HepG2 (cell line): ENCODE measurements at places on chromosomes 16 and 17. TPM values are rescaled to one million over a fixed set of nuclear protein-coding genes. Genes with fewer than 3 reads are reported as not detected.

GRCh38 chr16:11596572-11597226 is 10.0 kb upstream of the LITAF start:
- no peak overlapping the region for H3K4me3 ChIP-seq
- H3K27me3 ChIP-seq: peaks cover 52% of the 10 kb centered on the region
- H3K36me3 ChIP-seq: no peaks in the 10 kb centered on the region
- H3K4me1 ChIP-seq: peaks cover 63% of the 10 kb centered on the region

DNA sequence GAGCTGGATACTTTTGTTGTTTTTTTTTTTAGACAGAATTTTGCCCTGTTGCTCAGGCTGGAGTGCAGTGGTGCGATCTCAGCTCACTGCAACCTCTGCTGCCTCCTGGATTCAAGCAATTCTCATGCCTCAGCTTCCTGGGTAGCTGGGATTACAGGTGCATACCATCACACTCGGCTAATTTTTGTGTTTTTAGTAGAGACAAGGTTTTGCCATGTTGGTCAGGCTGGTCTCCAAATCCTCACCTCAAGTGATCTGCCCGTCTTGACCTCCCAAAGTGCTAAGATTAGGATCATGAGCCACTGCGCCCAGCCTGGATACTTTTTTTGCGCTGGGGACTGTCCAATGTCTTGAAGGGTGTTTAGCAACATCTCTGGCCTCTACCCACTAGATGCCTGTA is 32.6 kb upstream of the XYLT1 start:
- H3K36me3 ChIP-seq: no peaks in the 10 kb centered on the region
- H3K4me3 ChIP-seq: no peak overlapping the region
- H3K27me3 ChIP-seq: peaks cover 4% of the 10 kb centered on the region; the same call in 1 of the 3 replicates
- no peak for DNase-seq
- H3K27ac ChIP-seq: no peak overlapping the region
- H3K4me1 ChIP-seq: no peaks in the 10 kb centered on the region

DNA sequence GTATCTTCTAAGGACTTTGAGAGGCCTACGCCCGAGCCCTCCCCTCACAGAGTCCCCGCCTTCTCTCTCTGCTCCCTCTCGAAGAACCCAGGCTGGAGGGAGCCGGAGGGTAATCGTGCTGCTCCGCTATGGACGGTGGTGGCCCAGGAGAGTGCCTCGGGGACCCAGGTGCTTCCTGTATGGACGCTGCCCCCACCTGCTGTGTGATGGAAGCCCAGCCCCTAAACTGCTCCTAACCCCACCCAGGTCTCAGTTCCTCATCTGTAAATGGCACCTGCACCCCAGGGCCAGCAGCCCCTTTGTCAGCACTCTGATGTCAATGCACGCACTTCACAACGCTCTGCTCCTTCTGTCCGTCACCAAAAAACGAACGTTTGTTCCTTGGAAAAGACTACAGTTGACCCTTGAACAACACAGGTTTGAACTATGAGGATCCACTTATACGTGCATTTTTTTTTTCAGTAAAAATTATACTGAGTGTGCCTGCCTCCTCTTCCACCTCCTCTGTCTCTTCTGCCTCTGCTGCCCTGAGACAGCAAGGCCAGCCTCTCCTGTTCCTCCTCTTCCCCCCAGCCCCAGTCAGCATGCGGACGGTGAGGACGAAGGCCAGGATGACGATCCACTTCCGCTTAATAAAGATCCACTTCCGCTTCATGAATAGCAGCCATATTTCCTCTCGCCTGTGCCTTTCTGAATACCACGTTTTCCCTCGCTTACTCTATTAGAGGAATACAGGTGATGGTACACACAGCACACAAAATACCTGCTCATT is 118.3 kb downstream of the BANP start:
- H3K36me3 ChIP-seq: peaks cover 35% of the 10 kb centered on the region; the same call in 2 of the 3 replicates
- no peaks in the 10 kb centered on the region for H3K4me1 ChIP-seq
- no peak for DNase-seq
- H3K4me3 ChIP-seq: no peak overlapping the region

The HOXB8 gene
- total RNA-seq: not detected in 2 replicates

DNA sequence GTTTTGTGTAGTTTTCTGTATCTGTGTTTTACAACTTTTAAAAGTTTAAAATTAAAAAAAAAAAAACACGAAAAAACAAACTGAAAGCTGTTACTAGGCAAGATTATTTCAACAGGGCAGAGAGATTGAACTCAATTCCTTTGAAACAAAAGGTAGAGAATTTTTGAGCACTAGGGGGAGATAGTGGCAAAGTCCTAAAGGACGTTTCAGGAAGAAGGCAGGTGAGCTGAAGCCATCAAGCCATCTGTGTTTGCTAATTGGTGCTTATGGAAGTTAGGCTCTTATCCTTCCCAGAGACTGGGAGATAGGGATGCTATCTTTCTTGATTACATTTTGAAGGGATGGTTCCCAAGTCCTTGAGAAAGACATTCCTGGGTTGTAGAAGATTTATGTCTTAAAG is 70.6 kb upstream of the CLEC3A start:
- DNase-seq: peak; percentile 50
- no peak overlapping the region for H3K27ac ChIP-seq
- no peaks in the 10 kb centered on the region for H3K36me3 ChIP-seq
- no peak overlapping the region for H3K4me3 ChIP-seq

DNA sequence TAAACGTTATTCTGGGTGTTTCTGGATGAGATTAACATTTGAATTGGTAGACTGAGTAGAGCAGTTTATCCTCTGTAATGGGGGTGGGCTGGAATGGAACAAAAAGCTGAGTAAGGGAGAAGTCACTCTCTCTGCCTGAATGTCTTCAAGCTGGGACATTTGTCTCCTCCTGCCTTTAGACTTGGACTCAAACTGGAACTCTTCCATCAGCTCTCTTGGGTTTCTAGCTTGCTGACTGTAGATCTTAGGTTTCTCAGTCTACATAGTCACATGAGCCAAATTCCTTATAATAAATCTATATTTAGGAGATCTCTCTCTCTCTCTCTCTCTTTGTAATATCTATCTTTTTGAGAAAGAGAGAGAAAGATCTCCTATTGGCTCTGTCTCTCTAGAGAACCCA is 553.3 kb upstream of the CDH11 start:
- no peaks in the 10 kb centered on the region for H3K4me1 ChIP-seq
- no peaks in the 10 kb centered on the region for H3K36me3 ChIP-seq
- no peaks in the 10 kb centered on the region for H3K27me3 ChIP-seq
- H3K4me3 ChIP-seq: no peak overlapping the region
- no peak overlapping the region for H3K27ac ChIP-seq

The PITPNM3 gene
- 0.13 and 0.28 TPM in 2 replicates for total RNA-seq

GRCh38 chr16:77590707-77591106 is 131.6 kb upstream of the NUDT7 start:
- no peaks in the 10 kb centered on the region for H3K36me3 ChIP-seq
- no peak overlapping the region for H3K27ac ChIP-seq
- no peak overlapping the region for H3K4me3 ChIP-seq

The EFNB3 gene
- 0.07 TPM in 1 of 2 replicates, not detected in the other for total RNA-seq

The HID1 gene
- 1.7 and 2.1 TPM in 2 replicates for total RNA-seq

- no peak for DNase-seq
- H3K27me3 ChIP-seq: no peaks in the 10 kb centered on the region; the same call in 2 of the 3 replicates
- H3K27ac ChIP-seq: peak overlapping the region; percentile 56
- peaks cover 2% of the 10 kb centered on the region; the same call in 1 of the 2 replicates for H3K36me3 ChIP-seq
These were observed 6.0 kb downstream of the RSPRY1 start for GRCh38 chr16:57192146-57192545.

GRCh38 chr17:82116246-82116645 is 18.2 kb upstream of the FASN start:
- no peak overlapping the region for H3K4me3 ChIP-seq
- no peak overlapping the region for H3K27ac ChIP-seq
- no peaks in the 10 kb centered on the region for H3K36me3 ChIP-seq
- H3K27me3 ChIP-seq: no peaks in the 10 kb centered on the region
- H3K4me1 ChIP-seq: peaks cover 76% of the 10 kb centered on the region
